ENCODE measurements at places on chromosomes 2 and 18.

- no peak for DNase-seq
Measured at GRCh38 chr18:76621226-76621625, 126.2 kb upstream of the ZNF516 start.

- DNase-seq = no peak
Measured at GRCh38 chr2:205166745-205167144, 515.6 kb upstream of the NRP2 start.

- DNase-seq = no peak
Measured at GRCh38 chr2:81870119-81870518, 1565.6 kb upstream of the LRRTM1 start.

DNA sequence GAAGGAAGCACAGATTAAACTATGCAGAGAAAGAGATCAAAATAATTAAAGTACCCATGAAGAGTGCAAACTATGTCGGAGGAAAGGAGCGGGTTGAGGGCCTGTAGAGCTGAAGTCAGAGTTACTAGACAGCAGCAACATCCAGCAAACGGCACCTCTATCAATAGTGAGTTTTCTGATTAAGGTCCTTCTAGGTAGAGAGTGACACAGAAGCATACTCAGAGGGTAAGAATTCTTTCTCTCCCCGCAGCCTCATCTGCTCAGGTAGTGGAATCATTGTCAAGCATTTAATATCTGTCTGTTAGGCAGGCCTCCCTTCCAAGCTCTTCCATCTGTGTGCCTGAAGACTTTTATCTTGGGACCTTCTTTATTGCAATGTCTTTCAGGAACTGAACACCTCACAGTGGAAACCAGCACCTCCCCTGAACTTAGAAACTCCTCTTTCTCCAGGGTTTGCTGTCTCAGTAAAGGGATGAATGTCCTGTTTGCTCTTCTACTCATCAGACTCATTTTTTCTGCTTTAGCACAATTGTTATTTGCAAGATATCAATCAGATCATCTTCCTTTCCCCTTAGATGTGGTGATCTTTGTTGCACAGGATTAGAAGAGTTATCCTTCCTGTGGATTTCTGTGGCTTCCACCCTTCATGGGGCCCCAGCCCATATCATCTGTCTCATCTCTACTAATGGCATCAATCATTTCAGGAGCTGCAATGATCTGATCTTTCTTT lies 28.8 kb downstream of the SP140 start:
- DNase-seq = no peak

GRCh38 chr2:29640360-29640759 lies 281.0 kb downstream of the ALK start:
- DNase-seq = no peak

- DNase-seq = no peak
Measured at GRCh38 chr2:73827018-73827417, 1.7 kb upstream of the STAMBP start.

DNA sequence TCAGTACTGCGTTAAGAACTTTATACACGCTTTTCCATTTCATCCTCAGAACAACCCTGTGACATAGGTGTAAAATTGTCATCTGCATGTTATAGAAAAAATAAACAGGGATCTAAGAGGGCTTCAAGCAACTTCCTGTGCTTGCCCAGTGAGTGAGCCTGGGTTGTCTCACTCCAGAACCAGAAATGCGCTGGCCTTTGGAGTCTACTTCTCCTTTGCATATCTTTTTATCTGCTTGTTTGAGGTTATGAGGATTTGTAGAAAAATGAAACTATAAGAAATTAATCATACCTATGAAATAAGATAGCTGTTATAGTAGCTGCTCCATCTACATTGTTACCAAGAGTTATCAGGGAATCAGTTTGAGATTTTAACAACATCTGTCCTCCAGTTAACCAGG lies 55.3 kb upstream of the CABYR start:
- DNase-seq = no peak

DNA sequence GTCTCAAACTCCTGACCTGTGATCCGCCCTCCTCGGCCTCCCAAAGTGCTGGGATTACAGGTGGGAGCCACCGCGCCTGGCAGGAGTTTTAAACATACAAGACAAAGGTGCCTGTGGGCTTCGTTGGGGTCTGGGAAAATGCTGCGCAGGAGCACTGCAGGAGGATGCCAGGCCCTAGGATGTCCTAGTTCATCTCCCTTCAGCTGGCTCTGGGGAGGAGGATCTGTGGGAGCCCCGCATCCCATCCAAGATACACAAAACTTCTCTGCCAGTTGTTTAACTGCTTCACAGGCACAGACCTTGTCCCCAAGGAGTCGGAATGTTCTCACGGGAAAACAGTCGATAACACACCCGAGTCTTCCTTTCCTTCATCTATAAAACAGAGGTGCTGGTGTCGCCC lies 89.1 kb downstream of the POLR1A start:
- DNase-seq = no peak

DNA sequence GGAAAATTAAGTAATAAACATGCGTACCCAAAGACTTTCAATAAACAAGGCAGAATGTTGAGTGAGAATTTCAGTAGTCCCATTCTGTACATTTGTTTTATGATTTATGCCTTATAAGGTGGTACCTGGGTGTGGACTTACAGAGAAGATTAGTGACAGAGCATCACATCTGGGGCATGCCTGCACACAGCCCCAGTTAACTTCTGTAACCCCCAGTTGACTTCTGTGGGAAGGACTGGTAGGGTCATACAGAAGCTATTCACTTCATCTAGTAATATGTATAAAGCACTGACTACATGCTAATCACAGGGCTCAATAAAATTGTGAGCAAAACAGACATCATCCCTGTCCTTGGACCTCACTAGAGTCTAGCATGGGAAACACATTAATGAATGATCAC lies 16.1 kb downstream of the MREG start:
- no peak for DNase-seq

DNA sequence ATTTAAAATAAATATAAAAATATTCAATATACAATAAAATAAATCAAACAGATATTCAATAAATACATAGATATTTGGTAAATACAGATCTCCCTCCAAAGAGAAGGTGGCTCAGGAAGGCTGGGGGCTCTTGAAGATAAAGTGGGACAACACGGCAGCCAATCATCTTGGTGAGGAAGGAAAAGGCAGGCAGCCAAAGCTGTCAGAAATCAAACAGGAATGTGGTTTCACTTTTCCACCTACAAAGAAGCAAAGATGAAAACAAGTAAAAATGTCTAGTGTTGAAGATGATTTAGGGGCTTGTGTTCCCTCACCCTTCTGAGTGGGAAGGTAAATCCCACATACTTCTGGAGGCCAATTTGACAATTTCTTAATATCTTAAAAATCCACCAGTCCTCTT lies 85.7 kb downstream of the B3GNT2 start:
- DNase-seq = no peak

GRCh38 chr2:1716441-1716840 lies 27.9 kb downstream of the PXDN start:
- DNase-seq = no peak

- no peak for DNase-seq
Measured at GRCh38 chr2:15059870-15060512, 427.5 kb downstream of the LRATD1 start.

GRCh38 chr2:222307978-222308730 lies 9.4 kb upstream of the PAX3 start:
- no peak for DNase-seq

GRCh38 chr2:60541056-60541651 lies 12.3 kb downstream of the BCL11A start:
- DNase-seq = no peak

DNA sequence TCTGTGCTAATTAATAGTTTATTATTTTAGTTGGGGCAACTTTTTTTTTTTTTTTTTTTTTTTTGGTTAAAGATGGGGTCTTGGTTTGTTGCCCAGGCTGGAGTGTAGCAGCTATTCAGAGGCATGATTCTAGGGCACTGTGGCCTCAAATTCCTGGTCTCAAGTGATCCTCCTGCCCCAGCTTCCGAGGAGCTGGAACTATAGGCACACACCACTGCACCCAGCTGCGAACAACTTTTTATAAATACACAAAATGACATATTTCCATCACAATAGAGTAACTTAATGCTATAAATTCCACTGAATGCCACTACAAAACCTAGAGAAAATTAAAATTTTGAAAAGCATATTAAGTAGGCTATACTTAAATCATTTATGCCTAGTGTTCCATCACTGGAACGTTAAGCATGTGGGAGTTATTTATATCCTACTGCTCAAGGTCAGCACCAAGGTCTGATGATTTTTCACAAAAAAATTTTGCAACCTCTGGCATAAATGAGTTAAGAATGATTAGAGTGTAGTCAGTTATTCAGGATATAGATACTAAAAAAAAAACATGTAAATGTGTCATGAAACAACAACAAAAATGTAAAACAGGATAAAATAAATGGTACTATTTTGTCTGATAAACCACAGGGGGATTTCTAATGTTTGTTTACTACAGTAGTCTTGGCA lies 46.8 kb downstream of the GFPT1 start:
- DNase-seq = no peak

DNA sequence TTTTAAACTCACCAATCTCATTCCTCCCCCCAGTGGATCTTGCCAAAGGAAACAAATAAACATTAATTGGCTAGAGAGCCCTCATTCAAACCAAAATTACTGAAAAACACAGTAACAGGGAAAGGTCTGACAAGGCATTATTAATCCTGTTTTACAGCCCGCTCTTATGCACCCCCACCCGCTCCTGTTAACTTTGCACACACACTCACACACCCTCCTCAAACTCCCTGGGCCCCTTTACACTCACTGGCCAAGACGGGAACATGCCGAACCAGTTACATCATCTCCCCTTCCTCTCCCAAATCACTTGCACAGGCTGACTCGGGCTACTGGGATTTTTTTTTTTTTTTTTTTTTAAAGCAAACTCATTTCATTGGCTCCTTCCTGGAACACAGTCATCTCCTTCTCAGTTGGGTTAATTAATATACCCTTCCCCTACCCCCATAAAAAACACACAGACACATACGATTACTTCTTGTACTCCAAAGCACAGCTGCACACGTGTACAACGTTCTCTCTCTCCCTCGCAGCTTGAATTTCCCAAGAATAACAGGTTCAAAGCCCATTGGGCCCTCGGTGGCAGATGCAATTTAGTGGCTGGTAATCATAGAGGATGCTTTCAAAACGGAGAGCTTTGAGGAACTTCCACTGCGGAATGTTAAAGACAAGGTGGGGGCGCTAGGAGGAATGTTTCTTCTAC lies 31.8 kb downstream of the KLF7 start:
- DNase-seq = peak; percentile 44

DNA sequence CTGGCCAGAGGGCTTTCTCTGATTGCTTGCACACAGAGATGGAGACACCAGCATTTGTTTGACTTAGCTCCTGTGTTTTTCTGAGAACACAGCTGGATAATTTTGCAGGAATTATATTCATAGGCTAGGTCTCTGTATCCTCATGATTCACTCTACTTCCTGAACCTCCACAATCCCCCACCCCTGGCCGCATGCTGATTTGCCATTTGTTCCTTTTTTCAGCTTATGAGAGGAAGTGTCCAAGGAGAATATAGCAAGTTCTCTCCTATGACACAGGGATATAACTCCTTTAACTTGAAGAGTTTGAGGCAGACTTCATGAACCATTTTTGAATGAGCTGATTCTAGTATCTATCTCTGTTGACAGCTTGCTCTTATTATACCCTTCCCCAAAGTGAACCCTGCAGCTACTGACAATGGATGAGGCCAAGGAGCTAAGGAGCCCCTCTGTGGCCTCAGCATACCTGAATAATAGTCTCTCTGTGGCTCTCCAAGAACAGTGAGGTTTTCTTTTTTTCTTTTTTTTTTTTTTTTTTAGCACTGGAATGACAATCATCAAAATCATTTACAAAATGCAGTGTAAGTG lies 15.4 kb downstream of the CAVIN2 start:
- no peak for DNase-seq

GRCh38 chr2:217223222-217223930 lies 363.5 kb upstream of the TNP1 start:
- no peak for DNase-seq

DNA sequence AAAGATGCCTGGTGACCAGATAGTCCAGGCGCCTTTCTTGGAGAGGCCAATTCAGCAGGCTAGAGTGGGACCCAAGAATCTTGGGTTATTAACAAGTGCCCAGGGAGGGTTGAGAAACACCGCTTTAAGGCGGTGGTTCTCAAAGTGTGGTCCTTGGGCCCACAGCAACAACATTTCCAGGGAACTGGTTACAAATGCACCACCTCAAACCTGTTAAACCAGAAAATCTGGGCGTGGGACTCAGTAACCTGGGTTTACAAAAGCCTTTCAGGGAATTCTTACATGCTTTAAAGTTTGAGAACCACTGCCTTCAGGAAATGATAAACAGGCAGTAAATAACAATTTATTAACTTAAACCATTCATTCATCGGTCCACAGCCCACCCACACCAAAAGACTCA lies 92.5 kb downstream of the SP3 start:
- no peak for DNase-seq
